Epithelial cell of proximal tubule (primary cell): ENCODE measurements at places on chromosomes 2 and 18. TPM values are rescaled to one million over a fixed set of nuclear protein-coding genes. Genes with fewer than 3 reads are reported as not detected.

- DNase-seq = no peak
Measured at GRCh38 chr18:37494406-37494805, 71.2 kb downstream of the CELF4 start.

GRCh38 chr18:8776013-8776943, 70.9 kb downstream of the MTCL1 start:
- no peak for DNase-seq

The GKN1 gene
- total RNA-seq = not detected in 2 replicates

DNA sequence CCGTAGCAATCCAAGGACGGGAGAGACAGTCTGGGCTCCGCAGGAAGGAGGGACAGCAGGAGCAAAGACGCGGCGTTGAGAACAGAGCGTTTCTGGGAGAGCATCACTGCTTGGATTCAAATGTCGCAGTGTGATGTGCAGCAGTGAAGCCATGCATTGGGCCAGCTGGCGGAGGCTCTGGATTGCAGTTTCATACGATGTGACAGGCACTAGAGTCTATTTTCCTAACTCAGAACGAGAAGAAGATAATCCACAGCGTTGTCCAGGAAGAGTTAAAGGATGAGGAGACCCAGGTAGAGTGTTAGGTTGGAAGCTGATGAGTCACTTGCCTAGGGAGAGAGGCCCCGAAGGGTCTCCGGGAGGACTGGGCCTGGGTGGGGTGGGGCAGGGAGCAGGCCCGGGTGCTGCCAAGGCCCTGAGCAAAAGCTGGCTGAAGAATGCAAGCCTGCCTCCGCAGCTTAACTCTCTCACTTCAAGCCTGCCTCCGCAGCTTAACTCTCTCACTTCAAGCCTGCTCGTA, 17.7 kb upstream of the SEMA4C start:
- no peak for DNase-seq

DNA sequence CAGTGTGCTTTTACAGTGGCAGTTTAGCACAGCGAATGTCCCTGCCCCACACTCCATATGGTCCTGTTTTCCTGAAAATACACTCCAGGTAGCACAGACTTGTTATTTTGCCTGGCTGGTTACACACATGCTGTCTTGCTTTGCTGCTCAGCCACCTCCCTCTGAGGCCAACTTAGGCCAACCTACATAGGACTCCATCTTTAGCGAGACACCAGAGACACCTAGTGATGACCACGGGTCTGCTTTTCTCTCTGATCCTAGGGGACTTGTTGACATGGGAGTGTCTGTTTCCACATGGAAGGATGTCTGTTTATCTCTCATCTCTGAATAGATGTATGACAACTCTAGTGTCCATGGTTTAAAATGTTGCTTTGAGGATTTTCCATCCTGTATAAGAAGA, 43.3 kb downstream of the PLEKHB2 start:
- DNase-seq = no peak

The MAL gene
- 28.5 and 63.8 TPM in 2 replicates for total RNA-seq

GRCh38 chr2:207828361-207829057, 58.8 kb upstream of the FZD5 start:
- no peak for DNase-seq

The MATN3 gene
- 9.7 and 9.8 TPM in 2 replicates for total RNA-seq

The LOXHD1 gene
- total RNA-seq = not detected in 2 replicates

The CFAP221 gene
- total RNA-seq = 0.80 TPM in 1 of 2 replicates, not detected in the other

GRCh38 chr2:160551259-160551658, 57.7 kb upstream of the RBMS1 start:
- DNase-seq = no peak

DNA sequence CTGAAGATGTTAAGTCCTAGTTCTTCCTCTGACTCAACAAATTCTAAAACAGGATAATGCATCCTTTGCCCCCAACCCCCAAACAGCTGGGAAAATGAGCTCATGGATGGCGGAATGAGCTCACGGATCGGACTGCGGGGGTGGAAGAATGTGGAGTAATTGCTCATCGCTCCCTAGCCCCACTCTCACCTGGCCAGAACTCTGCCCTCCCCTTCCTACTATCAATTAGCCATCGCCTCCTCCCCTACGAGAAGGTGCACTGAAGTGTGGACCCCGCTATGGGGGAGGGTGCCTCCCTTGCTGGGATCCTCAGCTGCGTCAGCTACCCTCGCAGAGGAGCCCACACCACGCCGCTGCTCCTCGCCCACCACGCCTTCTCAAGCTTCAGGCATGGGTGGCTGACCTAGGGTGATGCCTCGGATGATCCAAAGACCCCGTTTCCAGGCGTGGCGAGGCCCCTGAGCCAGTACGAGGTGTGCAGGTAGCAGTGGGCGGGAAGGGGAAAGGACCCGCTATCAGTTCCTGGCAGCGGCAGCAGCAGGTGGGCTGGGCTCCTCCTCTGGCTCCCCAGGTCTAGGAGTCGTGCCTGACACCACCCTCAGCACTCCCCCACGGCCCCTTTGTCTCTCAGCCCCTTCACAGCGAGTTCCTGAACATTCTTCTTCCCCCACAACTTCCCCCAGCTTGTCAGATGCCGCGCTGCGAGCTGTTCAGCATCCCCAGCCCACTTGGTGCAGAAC, 82.1 kb upstream of the POMC start:
- DNase-seq = no peak

DNA sequence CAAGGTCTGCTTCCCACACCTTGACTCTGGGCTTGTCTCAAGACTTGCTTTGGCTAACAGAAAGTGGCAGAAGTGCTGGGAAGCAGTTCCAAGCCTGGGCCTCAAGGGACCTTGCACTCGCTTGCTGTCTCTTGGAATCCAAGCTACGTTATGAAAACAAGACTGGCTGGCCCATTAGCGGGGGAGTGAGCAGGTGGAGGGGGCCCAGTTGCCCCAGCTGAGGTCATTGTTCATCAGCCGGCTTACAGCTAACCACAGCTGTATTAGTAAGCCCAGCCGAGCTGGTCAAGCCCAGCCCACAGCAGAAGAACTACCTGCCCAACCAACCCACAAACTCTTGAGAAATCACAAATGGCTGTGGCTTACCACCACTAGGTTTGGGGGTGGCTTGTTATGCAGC, 63.1 kb downstream of the MARCO start:
- DNase-seq = peak; percentile 37

- DNase-seq = peak; percentile 38
Measured at GRCh38 chr2:105235388-105236059, 6.0 kb upstream of the GPR45 start.

GRCh38 chr2:58701688-58702301, 460.7 kb upstream of the FANCL start:
- DNase-seq = no peak

The OSBPL6 gene
- total RNA-seq = 2.9 and 3.1 TPM in 2 replicates

DNA sequence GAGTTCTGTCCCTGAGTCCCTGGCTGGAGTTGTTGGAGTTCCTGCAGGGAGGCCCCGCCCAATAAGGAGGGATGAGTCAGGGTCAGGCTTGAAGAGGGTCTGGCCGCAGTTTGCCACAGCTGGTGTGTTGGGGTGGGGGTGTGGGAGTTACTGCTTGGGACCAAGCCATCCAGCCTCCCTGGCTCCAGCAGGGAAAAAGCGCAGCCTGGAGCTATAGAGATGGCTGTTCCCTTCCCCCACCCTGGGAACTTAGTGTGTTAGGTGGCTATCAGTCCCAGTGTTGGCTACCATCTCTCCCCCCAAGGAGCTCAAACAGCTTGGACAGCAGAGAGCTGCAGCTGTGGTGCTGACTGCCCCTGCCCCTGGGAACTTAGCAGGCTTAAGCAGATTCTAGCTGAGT, 13.2 kb upstream of the TANK start:
- DNase-seq = no peak

GRCh38 chr2:7154656-7155055, 237.4 kb downstream of the RNF144A start:
- no peak for DNase-seq

The GULP1 gene
- total RNA-seq = 44.1 and 66.1 TPM in 2 replicates

GRCh38 chr2:204321027-204321800, 224.1 kb upstream of the PARD3B start:
- no peak for DNase-seq

- no peak for DNase-seq
Measured at GRCh38 chr2:235270956-235271355, 222.9 kb upstream of the AGAP1 start.

- peak; percentile 72 for DNase-seq
Measured at GRCh38 chr2:138395565-138396306, 105.8 kb upstream of the SPOPL start.

- DNase-seq = no peak
Measured at GRCh38 chr2:235709124-235709813, 215.4 kb downstream of the AGAP1 start.

DNA sequence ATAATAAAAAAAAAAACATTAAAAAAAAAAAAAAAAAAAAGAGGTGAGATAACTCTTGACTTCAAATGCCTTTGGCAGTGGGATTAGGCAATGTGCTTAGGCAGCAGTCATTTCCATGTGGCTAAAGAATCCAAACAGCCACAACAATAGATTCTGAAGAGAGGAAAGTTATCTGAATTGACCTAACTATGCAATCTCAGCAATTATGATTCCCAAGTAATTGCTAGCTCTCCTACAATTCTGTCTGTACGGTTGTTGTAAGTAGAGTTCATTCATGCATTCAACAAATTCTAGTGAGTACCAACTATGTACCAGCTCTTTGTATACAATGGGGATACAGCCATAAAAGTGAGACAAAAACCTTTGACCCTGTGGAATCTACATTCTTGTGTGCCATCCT, 3.6 kb downstream of the SRD5A2 start:
- no peak for DNase-seq

The TCF23 gene
- not detected in 2 replicates for total RNA-seq

The GPR155 gene
- 0.87 and 1.7 TPM in 2 replicates for total RNA-seq

The ADAM17 gene
- 24.3 and 28.1 TPM in 2 replicates for total RNA-seq

- DNase-seq = no peak
Measured at GRCh38 chr2:119680457-119681202, 1.6 kb downstream of the TMEM177 start.

The GALM gene
- total RNA-seq = 7.2 and 8.3 TPM in 2 replicates

- no peak for DNase-seq
Measured at GRCh38 chr2:29526587-29527586, 394.5 kb downstream of the ALK start.

DNA sequence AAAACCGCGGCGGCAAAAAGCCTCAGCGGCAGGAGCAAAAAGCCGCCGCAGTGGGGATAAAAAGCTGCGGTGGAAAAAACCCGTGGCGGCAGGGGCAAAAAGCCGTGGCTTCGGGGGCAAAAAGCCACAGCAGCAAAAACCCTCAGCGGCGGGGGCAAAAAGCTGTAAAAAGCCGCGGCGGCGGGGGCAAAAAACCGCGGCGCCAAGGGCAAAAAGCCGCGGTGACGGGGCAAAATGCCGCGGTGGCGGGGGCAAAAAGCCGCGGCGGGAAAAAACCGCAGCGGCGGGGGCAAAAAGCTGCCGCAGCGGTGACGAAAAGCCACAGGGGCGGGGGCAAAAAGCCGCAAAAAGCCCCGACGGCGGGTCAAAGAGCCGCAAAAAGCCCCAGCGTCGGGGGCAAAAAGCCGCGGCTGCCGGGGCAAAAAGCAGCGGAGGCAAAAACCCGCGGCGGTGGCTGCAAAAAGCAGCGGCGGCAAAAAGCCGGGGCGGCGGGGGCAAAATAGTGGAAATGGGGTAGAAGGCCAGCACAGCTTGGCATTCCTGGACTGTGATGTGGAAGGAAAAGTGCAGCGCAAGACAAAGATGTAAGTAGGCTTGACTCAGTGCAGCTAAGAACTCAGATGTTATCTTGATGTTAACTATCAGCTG, 151.8 kb downstream of the ANKRD30BL start:
- DNase-seq = no peak
